CD4-positive, alpha-beta T cell treated with Interleukin-17A for 4 hours (primary cell): ENCODE measurements at places on chromosomes 3 and 15.

DNA sequence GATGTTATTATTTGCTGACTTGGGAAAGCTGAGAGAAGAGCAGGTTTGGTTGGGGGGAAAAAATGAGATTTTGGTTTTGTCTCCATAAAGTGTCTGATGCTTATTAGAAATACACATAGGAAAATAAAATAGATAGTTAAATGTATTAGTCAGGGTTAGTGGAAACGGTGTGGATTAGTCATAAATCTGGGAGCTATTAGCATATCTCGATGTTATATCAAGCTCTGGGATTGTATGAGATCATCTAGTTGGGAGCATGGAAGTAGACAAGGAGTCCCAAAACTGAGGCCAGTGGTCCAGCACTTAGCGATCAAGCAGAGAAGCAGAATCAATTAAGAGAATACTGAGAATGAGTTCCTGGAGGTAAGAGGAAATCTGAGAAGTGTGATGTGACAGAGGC, 845.5 kb downstream of the ROBO2 start:
- no peak for DNase-seq

DNA sequence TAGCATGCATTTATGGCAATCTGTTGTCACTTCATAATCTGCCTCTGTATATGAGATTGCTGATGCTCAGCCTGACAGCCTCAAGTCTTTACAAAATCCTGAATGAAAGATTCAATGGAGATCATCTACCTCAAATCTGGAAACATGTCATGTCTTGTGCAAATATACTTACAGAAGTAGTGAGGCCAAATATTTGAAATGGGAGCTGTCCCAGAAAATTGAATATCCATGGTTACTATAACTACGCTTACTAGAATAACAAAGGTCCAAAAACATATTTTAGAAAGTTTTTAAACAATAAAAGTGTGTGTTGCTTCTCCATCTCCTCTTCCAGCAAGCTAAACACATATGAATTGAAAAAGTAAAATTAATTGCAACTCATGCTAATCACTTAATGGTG, 133.2 kb upstream of the DPH6 start:
- no peak for DNase-seq

DNA sequence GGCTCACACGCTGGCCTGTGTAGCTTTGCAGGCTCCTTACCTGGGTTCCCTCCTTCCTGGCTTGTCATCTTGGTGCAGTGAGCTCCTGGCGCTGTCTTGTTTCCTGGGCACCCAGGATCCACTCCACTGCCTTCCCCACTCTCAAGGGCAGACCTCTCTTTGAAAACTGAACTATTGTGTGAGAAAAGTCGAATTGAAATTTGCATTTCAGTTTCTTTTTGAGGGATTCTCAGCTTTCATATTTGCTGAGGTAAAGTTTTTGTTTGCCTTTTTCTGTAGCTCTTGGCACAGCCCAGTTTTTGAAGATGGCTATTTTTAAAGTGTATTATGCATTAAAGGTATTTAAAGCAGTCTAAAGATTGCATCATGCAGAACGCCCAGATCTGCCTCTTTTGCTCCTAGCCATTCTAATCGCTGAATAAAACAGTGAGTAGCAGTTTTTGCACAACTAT, 70.1 kb downstream of the CCK start:
- no peak for DNase-seq

DNA sequence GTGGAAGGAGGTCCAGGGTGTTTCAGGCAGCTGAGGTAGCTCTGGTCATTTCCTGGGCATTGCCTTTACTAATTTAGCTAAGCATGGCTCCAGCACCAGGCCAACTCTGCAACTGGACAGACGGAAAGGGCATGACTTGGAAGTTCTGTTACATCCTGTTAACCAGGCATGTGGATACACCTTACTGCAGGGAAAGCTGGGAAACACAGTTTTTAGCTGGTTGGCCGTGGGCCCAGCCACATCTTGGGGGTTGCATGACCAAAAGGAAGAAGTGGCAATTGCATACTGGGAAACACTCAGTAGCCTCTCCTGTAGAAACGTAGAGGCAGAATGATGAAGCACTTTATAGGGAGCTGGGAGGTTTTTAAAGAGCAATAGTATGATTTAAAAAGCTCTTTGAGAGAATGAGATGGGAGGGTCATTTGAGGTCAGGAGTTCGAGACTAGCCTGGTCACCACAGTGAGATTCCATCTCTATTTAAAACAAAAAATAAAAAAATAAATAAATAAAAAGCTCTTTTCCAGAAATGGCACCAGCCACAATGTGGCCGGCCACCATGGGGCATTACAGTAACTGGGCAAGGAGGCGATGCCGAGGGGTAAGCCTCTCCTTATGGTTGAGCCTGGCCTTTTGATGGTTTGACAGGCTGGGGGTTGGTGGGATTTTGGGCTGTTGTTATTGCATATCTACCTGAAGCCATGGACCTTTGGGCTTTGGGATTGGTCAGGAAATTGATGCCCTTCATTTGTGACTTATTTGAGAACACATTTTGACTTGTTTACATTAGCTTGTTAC, 28.6 kb downstream of the TRAK1 start:
- DNase-seq, result no peak

- DNase-seq, result no peak
Observed at GRCh38 chr3:99714575-99714974, 76.2 kb downstream of the COL8A1 start.

- DNase-seq, result no peak
Observed at GRCh38 chr15:92677999-92678398, 22.4 kb upstream of the FAM174B start.

DNA sequence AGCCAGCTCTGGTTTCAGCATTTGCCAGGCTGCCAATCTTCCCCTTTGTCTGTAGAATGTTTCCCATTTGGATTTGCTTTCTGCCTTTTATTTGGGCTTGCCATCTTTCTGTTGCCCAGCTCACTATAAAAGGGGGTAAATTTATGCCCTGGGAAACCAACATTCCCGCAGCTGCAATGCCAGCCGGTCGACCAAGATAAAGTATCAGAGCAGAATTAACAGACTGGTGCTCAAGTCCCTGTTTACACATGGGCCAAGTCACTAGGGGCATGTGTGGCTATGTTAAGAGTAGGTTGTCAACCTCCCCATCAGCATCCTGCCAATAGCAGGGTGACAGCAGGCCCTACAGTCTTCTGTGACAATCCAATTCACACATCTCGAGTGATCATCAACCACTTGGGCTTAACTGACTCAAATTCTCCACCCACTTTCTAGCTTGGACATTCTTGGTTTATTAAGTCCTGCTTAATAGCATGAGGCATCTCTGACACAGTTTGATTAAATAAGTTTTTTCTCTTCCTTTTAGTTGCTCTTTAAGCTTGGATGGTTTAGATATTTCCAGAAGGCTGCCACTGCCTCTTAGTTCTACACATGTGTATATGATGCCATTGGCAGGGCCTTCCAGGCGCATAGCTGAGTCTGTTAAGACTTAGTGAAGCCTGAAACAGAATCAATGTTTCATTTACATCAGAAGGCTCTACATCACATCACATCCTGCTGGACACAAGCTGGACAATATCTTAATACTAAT, 24.1 kb upstream of the VEPH1 start:
- no peak for DNase-seq

GRCh38 chr3:143536817-143537535, 311.3 kb downstream of the SLC9A9 start:
- no peak for DNase-seq

GRCh38 chr3:84555629-84556028, 403.2 kb upstream of the CADM2 start:
- DNase-seq, result no peak

GRCh38 chr3:147299656-147300055, 106.7 kb downstream of the ZIC4 start:
- DNase-seq, result no peak

GRCh38 chr3:108295421-108296175, 750 bp upstream of the HHLA2 start:
- DNase-seq, result no peak

DNA sequence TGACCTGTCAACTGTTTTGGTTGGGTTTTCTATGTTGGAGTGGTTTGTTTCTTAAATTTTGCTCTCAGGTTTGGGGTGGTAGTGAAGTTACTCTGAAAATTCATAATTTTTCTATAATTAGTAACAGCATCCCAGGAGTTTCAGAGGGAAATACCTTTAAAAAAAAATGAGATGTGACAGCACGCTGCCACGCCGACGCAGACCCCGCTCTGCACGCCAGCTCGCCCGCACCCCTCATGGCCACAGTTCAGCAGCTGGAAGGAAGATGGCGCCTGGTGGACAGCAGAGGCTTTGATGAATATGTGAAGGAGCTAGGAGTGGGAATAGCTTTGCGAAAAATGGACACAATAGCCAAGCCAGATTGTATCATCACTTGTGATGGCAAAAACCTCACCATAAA, 34.6 kb downstream of the AKAP13 start:
- no peak for DNase-seq

DNA sequence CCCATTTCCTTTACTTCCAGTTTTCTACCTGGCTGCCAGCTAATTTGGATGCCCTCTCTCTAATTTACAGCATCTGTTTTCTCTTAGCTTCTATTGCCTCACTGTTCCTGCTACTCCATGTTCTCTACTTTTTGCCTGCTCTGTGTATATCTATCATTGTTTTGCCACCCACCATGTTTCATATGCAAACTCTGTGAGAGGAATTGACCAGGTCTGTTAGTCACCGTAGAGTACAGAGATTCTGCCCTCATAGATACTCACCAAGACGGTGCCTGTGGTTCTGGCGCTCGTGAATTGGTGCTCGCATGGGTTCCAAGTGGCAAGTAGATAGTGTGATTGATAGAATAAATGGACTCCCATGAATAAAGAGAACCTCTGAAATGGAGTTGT, 288.8 kb downstream of the CNTN6 start:
- no peak for DNase-seq

DNA sequence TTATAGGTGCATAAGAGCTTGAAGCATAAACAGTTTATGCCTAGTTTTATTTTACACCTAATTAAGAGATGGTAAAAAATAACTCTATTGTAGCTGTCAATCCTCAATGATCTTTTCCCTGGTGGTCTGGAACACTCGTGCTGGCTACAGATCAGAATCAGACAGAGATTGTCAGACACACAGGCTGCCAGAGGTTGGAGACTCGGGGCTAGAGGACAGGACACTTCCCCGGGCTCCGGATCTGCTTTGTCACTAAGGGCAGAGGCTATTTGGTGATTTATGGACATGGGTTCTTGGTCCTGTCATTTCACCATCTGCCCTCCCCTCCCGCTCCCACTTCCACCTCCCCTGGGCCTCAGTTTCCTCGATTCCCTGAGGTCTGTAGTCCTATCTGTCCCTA, 16.5 kb upstream of the FAM174B start:
- no peak for DNase-seq

GRCh38 chr3:53941950-53942349, 50.3 kb upstream of the SELENOK start:
- no peak for DNase-seq

DNA sequence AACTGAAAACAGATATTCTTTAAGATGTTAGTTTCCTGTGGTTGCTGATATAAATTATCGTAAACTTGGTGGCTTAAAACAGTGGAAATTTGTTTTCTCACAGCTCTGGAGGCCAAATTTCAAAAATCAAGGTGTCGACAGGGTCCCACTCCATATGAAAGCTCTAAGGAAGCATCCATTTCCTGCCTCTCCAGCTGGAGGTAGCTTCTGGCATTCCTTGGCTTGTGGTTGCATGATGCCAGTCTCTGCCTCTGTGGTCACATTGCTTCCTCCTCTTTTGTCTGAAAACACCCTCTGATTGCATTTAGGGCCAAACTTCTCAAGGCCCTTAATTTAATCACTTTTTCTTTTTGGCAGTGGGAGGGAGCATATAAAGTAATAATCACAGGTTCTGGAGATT, 96.8 kb downstream of the PPM1L start:
- no peak for DNase-seq

- no peak for DNase-seq
Observed at GRCh38 chr15:43794269-43795037, 2.3 kb downstream of the SERF2 start.

- DNase-seq, result no peak
Observed at GRCh38 chr15:87300146-87300545, 956.4 kb downstream of the NTRK3 start.

DNA sequence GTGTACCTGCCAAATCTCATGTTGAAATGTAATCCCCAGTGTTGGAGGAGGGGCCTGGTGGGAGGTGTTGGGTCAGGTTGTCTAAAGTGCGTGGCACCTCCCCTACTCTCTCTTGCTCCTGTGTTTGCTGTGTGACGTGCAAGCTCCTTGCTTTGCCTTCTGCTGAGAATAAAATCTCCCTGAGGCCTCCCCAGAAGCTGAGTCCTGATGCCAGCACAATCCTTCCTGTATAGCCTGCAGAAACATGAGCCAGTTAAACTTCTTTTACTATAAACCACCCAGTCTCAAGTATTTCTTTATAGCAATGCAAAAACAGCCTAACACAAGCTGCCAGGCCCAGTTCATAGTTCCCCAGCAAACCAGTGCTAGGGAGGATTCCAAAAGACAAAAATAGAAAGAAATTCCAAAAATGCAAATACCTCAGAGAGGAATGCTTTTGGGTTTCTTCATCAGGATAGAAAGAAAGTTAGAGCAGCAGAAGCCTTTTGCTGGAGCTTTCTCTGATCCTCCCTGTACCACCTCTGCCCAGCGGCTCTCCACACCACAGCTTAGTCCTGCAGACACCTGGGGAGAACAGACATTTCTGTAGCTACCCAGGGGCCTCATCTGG, 25.9 kb upstream of the CDV3 start:
- DNase-seq, result no peak

DNA sequence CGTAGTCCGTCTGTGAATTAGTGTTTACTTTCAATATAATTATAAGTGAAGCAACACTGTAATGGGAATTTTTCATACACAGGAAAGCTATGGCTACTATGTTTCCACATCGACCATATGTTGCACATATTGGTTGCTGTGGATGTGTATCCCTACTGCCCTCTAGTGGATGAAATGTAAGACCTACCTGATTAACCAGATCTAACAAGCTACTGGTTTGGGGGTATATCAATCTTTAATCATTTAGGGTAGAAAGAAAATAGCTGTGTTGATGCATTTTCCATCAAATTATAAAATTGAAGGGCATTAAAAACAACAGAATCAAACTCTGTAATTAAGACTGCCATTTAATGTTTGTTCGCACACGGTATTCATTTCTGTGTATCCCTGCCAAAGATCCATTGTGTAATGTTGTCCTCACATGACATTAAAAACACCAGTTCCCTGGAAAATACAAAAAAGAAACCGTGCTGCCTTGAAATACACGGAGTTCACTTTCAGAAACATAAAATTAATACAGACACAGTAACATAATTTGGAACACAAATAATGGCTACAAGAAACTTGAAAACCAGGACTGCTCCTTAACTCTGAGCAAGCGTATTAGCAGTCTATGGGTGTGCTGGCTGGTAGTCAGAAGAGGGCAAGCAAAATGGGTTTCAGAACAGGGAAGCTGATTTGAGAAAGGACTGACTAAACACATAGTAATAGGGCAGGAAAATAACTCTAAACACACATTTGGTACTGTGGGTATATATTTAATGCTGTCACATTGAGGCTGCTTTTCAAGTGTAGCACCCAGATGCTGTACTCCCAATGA, 125.1 kb downstream of the TIGIT start:
- no peak for DNase-seq

DNA sequence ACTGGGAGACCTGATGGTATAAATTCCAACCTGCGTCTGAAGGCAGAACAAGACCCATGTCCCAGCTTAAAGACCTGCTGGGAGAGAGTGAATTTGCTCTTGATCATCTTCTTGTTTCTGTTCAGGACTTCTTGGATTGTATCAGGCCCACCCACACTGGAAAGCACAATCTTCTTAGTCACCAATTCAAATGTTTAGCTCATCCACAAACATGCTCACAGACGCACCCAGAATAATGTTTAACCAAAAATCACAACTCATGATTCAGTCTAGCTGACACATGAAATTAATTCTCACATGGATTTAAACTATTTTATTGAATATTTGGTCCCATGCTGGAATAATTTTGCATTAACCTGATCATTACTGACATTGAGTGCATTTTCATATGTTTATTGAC, 37.8 kb upstream of the GOLGA6L2 start:
- DNase-seq, result no peak
